Fibroblast of skin of right biceps (primary cell): ENCODE measurements at places on chromosomes 2 and 18.

DNA sequence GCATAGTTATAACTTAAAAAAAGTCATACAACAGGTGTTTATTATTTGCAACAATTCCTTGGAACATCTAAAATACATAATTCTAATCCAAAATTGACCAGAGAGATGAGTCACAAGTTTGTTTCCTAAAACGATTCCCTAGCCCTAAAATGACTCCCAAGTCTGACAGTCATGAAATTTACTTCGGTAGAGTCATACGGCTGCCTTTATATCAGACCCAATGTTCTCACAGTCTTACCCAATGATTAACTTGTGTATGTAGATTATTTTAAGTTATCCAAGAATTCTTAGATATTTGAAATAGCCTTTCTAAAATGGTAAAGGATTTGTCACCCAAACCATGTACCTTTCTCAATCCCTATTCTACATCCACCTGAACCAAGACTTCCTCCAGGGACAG lies 174.9 kb downstream of the LAMA1 start:
- no peak for DNase-seq

DNA sequence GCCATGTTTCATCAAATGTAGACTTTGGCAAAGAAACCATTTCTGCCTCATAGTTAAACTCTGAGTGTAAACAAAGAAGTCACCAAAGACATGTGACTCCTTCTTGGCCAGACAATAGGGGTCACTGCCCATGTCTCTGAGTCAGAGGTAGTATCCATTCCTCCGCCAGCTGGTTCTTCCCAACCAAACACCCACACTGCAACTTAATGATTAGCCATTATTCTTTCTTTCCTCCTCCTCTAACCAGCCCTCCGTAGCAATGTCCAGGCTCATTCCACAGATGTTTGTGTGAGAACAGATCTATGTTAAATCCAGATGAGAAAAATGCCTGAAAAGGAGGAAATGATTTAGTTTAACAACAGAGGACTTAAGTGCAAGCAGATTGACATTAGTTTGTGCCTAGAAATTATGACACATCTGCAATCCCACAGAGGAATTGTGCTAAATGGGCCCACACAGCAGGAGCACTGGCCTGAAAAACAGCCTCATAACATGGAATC lies 127.9 kb upstream of the SH3BP4 start:
- peak; percentile 94 for DNase-seq

DNA sequence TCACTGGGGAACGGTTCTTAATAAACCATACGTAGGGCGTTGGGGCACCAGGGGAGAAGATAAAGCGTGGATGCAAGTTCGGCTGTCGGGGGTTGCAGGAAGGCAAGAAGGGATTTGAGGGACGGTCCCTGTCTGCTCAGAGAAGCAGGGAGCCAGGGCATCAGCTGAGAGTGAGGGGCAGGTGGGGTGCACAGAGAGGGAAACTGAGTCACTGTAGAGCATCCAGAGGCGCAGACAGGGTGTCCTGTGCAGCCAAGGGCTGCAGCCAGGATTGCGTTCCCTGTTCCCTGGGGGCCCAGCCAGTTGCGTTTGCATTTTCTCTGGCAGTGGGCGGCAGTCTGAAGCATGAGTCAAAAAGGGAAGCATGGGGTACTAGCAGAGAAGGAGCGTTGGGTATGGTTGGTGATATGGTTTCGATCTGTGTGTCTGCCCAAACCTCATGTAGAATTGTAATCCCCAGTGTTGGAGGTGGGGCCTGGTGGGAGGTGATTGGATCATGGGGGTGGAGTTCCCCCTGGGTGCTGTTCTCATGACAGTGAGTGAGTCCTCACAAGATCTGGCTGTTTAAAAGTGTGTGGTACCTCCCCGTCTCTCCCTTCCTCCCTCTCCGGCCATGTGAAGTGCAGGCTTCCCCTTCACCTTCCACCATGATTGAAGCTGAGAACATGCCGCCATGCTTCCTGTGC lies 202.9 kb downstream of the NDUFA10 start:
- no peak for DNase-seq

- peak; percentile 93 for DNase-seq
These were observed 12.3 kb downstream of the FBLN7 start for GRCh38 chr2:112150447-112150846.

- DNase-seq, result no peak
These were observed 71.9 kb downstream of the TNFRSF11A start for GRCh38 chr18:62396967-62397366.

DNA sequence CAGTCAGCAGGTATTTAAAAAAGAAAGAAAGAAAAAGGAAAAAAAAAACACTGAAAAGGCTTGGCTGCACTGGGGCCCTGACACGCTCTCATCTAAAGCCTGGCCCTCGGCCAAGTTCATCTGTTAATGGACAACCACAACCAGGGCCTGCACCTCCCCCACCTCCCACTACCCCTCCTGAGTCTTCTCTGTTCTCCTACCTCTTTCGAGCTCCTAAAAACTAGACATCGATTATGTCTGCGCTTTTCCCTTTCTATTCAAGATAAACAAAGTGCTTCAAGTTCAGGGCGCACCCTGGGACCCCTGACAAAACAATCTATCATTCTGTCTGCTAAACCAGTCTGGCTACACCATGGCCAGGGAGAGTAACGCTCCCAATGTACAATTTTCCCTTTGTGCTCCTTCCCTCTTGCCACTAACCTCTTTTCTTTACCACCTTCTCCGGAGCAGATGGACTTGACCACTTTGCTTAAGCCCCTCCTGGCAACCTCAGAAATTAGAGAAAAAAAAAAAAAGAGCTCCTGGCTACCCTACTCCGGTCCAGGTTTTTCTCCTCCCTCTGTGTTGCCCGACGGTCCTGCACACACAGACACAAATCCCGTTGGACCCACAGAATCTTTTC lies 22.7 kb downstream of the BCL11A start:
- peak; percentile 84 for DNase-seq

DNA sequence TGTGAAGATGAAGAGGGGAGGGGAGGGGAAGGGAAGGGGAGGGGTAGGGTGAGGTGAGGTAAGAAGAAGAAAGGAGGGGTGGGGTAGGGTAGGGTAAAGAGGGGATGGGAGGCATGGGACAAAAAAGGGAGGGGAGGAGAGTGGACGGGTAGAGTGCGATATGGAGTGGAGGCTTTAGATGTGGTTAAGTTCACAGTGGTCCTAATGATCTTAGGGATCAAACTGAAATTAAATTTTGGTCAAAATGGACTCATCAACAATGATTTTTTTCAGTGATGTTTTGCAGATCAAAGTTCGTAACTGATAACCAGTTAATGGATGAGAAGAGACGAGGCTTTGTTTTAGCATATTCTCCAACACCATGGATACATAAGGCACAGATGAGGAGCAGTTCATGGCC lies 513.9 kb upstream of the ACVR2A start:
- no peak for DNase-seq

GRCh38 chr2:196284866-196285557 lies 113.6 kb upstream of the STK17B start:
- no peak for DNase-seq

DNA sequence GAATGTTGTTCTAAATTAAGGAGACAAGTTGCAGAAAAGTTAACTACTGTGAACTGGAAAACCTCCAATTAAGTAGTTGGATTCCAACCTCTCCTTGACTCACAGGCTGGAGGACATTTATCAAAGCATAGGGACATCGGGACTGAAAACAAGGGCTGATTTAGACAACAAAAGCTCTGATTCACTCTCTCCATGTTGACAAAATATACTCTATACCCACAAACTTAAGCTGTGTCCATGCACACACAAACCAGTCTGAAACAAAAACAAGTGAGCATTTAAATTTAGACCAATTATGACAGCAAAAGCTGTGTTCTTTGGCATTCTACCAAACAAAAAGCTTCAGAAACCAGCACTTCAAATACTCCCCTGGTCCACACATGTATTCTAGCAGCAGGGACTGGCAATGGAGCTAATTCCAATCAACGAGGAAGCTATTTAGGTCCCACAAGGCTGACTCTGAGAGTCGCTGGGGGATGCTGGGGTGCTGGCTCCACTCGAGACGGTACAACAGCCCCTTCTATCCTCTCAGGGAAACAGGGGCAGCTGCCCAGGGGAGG lies 71.4 kb downstream of the NXPH2 start:
- DNase-seq, result peak; percentile 75

GRCh38 chr2:141534666-141535362 lies 596.0 kb downstream of the LRP1B start:
- no peak for DNase-seq

GRCh38 chr2:186457908-186458307 lies 28.2 kb upstream of the ZC3H15 start:
- DNase-seq, result no peak

GRCh38 chr2:151043484-151043883 lies 218.2 kb downstream of the RBM43 start:
- DNase-seq, result peak; percentile 79

DNA sequence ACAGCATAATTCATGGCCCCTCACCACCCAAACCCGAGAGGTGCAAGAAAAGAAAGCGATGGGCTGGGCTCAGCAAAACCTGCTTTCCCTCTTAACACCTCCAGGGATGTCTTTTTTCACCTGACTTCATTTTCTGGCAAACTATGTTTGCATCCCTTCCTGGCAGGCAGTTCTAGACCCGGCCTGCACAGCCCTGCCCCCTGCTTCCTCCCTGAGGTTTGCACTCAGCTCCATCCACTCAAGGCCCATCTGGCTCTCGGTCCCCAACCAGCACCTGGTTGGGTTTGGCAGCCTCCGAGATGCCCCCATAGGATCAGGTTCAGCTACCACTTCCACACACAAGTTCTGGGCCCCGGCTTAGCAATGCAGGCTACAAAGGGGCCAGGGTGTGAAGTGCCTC lies 185.7 kb downstream of the SMAD7 start:
- DNase-seq, result no peak

GRCh38 chr18:8359076-8359475 lies 250.2 kb upstream of the RAB12 start:
- DNase-seq, result no peak

DNA sequence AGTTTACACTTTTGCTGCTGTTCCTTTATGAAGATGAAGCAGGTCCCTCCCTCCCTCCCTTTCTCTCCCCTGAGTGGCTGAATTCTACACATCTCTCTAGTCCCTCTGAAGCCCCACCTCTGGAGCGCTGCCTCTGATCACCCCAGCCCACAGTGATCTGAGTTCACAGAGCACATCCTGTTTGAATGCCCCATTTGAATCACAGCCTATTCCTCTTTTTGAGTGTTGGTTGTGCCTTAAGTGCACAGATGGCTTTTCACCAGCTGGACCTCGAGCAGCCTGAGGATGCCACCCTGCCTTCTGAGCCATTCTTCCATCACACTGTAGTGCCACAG lies 87.1 kb downstream of the ITGB1BP1 start:
- DNase-seq, result peak; percentile 19

GRCh38 chr2:30149513-30149912 lies 2.7 kb downstream of the YPEL5 start:
- DNase-seq, result peak; percentile 11

DNA sequence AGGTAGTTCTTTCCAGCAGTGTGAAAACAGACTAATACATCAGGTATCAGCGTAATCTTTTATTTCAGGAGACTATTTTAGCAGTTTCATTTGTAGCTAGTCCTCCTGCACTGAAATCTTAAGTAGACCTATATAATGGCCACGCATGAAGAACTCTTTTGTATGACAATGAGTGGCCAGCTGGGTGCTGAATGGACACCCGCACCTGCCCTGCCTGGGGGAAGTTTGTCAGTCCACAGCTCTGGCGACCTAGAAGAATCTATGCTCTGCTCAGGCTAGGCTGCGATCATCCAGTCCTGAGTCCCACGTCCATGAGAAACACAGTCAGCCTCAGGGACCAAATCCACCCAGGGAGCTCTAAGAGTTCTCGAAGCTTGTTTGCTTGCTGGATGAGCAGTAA lies 709.2 kb upstream of the ID2 start:
- no peak for DNase-seq

- no peak for DNase-seq
These were observed 12.6 kb downstream of the GKN1 start for GRCh38 chr2:68987021-68987503.

DNA sequence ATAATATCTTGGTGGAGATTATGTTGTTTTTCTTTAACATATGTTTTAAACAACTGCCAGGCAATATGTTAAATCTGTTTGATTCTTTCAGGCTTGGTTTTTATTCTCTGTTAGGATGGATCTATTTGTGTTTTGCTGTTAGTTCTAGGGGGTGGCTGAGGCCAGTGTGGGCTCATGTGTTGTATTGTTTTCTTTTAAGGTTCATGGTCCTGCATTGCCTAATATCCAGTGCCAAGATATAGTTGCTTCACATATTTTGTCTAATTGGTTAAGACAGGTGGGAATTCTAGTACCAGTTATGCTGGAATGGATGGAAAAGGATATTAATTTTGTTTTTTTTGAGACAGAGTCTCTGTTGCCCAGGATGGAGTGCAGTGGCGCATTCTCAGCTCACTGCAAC lies 7.6 kb downstream of the METAP1D start:
- DNase-seq, result no peak

- no peak for DNase-seq
These were observed 64.6 kb downstream of the NCKAP1 start for GRCh38 chr2:182973441-182974352.

GRCh38 chr2:150230004-150230403 lies 257.5 kb downstream of the RND3 start:
- no peak for DNase-seq

DNA sequence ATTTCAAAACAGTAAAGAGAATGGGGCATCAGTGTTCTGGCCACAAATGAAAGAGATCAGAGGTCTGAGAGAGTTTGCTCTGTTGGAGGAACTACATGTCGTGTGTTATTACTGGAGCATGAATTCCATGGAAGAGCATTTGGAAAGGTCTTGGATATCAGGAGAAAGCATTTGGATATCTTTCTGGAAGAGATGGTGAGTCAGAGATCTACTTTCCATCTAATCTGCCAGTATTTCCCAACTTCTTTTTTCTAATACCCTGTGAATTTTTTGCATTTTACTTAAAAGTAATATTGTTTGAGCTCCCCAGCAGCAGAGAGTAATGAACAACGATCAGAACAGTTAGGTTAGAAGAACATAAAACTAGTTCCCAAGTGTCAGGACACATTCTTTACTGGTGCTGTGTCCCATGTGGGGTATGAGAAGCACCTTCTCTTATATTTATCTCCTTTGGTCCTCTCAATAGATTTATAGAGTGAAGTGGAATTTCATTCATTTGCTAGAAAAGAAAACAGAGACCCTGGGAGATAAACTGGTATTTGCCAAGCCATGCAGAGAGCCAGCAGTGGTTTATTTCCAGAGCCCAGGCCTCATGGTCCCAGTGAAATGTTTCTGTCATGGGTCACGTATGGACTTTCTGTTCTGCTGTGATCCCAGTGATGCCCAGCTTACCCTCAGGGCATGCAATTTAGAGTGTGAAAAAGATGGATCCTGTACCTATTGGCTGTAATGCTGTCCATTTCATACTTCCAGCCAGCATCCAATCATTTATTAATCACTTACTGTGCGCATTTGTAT lies 130.8 kb upstream of the NT5C1B start:
- peak; percentile 59 for DNase-seq

DNA sequence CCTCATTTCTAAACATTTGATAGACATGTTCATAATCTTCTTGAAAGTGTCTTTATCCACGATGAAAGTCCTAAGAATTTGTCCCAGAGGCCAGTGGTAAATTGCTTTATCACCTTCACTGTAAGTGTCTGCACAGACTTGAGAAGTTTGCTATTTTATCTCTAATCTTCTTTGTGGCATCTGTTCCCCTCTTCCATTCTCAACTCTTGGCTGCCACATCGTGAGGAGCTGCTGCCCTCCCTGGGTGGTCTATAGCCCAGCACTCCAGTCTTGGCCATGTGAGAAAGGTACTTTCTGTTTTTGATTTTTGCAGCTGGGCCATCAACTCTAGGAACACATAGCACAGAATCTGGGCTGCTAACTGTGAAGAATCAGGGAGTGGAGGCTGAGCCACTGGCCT lies 45.5 kb downstream of the SLC14A2 start:
- no peak for DNase-seq

GRCh38 chr18:52118684-52119083 lies 221.3 kb upstream of the DCC start:
- DNase-seq, result no peak
